Stimulated activated CD8-positive, alpha-beta memory T cell treated with anti-CD3 and anti-CD28 coated beads, Interleukin-15, amount 100 ng/mL, for 24 hours (primary cell): ENCODE measurements at places on chromosomes 12 and 14.

- DNase-seq = no peak
These were observed 148.8 kb upstream of the CRY1 start for GRCh38 chr12:107242189-107242588.

GRCh38 chr14:39267608-39268005, 33.9 kb downstream of the MIA2 start:
- DNase-seq = no peak

- DNase-seq = no peak
These were observed 13.1 kb downstream of the LDHB start for GRCh38 chr12:21644516-21644915.

DNA sequence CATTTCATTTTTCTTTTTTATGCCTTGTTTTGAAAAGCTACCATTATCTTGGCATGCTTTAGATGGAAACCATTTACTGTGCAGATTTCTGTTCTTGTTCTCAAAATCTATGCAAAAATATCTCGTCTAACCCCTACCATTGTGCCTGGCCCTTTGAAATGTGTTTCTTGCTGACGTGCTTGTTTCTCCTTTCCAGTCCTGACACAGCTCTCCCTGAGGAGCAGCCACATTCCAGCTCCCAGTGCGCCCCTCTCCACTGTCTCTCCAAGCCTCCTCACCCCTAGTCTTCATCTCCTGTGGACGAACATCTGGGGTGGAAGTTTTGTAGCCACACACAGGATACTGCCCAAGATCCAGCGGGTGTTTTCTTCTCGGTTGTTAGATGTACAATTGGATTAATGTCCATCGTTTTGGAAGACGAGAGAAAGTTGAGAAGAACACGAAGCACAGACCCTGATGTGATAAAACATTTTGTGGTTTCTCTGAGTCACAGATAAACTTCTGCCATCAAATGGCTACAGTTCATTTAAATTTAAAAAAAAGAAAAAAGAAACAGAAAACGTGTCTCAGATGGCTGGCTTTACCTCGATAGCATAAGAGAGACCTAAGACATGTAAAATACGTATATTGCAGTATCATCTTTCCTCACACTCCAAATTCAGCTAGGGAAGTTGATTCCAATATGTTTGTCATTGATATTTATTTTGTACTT, 21.9 kb upstream of the FGD4 start:
- DNase-seq = no peak

DNA sequence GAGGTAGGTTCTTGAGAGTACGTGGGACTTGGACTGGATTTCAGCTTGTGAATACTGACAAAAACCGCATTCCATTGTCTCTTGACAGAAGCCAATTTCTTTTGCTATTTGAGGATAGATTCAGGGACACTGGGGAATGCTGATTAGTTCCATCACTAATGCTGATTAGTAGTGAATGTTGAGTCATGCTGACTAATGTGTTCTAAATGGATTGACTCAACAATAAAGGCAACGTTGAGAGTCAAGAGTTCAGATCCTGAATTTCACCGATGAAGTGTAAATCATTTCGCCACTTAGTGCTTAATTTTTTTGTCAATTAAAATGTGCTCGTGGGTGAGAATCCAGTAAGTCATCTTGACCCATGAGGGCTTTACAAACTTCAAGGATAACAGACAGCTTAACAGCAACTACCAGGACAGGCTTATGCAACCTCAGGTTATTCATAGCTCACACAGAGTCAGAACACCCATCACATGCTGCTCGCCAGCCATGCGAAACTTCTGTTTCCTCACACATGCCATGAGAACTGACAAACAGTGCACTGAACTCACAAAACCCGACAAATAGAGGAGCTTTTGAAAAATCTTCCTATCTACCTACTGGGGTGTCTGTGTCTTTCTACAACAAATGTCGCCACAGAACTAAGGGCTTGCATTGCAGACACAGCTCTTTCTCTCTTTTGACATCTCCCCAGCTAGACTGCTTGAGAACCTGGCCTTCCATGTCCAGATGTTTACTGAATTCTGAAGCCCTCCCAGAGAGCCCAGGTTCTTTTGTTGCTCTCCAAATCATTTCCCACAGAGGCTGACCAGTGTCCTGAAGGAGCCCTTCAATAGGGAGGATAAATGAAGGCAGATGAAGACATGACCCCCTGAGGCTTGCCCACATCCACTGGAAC, 316.4 kb downstream of the ZFP36L1 start:
- no peak for DNase-seq

DNA sequence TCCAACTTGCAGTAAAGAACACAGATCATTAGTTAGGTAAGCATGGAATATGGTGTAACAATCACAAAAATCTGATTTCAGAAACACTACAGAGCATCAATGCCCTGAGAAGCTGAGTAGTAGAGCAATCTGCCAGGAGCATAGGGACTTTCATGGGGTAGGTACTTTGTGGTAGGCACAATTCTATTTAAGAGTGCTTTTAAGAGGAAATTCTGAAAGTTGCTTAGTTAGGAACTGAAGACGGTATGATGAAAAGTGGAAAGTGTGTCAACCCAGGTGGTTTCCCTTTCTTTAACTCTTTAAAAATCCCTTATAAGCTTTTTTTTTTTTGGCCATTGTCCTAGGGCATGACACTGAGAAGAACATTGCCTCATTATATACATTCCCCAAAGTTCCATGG, 535.7 kb upstream of the FBXO33 start:
- no peak for DNase-seq

DNA sequence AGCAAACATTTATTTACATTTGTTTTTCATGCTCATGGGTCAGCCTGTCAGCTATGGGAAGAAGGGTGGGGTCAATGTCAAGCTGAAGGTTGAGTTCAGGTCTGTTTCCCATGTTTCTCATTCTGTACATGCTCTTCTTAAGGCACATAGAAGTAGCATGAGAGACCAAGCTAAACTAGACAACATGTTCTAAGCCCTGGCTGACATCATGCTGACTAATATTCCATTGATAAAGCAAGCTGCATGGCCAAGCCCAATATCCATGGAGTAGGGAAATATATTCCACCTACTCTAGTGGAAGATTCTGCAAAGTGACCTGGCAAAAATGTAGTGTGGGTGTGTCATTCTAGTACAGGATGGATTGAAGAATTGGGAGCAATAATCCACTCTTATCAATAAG, 44.1 kb downstream of the PLXNC1 start:
- DNase-seq = no peak

GRCh38 chr12:42039176-42039575, 105.5 kb downstream of the GXYLT1 start:
- no peak for DNase-seq

DNA sequence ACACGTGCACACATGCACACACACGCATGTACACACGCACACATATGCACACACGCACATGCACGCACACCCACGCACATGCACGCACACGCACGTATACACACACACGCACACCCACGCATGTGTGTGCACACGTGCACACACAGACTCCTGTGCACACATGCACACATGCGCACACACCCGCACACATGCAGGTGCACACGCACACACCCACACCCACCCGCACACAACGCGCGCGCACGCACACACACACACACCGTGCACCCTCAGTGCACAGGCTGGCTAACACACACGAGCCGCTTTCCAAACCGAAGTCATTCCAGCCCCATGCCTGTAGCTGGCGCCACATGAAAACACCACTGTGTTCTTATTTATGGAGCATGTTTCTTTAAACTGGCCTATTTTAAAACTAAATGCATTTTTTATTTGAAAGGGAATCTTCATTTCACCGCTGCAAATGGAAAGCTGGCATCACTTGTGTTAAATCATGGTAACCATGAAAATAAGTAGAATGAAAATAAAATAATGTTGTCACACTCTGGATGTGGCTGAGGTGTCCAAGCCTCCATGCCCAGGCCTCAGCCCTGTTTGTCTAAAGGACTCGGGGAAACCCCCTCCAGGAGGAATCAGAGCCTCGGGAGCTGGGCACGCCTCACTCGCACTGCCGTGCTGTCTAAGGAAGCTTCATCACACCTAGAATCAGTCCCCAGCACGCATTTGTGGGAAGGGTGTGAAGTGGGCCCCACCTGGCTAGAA, 45.1 kb downstream of the GALNT9 start:
- DNase-seq = no peak

- DNase-seq = no peak
These were observed 31.5 kb downstream of the TMEM63C start for GRCh38 chr14:77212943-77213678.

- no peak for DNase-seq
These were observed 11.3 kb upstream of the DACT1 start for GRCh38 chr14:58626431-58626831.

DNA sequence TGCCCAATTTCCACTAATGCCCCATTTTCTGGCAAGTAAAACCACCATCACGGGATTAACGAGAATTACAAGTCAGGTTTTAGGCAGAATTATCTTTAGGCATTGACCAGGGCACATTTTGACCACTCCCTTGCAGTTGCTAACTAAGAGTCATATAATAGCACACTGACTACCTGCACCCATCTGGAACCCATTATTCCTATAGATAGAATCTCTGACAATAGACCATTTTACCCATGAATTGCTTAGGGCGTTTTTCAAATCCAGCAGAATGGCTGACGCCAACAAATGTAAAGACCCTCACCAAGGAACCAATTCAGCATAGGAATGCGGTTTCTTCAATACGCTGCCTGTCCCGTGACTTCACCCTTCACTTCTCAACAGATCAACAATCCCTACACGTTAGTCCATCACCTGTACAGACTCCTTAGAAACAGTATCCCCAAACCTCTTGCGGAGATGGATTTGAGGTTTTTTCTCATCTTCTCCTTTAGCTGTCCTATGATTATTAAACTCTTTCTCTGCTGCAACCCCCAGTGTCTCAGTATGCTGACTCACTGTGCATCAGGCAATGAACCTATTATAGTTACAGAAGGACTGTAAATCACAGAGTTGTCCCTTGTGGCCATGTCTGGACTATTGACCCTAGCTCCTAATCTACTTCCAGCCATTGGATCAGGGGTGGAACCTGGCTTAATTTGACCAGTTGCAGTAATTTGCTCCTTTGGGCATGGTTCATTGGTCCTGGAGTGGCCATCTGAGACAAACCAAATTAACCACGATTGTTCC, 177.3 kb upstream of the PLXNC1 start:
- no peak for DNase-seq

DNA sequence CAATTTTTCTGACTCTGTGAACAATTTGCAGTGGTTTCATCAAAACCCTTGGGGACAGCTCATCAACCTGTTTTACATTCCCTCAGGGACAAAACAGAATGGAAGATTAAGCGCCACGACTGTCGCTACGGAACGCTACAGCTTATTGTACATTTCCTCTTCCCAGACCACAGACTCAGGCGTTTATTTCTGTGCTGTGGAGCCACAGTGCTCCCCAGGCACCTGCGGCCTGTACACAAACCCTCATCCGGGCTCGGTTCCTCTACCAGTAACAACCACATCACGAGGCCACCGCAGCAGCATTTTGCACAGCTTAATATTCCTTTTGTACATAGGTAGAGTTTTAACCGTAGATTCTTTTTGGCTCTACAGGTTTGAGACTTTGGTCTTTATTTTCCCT, 397.4 kb upstream of the OR4E1 start:
- no peak for DNase-seq

DNA sequence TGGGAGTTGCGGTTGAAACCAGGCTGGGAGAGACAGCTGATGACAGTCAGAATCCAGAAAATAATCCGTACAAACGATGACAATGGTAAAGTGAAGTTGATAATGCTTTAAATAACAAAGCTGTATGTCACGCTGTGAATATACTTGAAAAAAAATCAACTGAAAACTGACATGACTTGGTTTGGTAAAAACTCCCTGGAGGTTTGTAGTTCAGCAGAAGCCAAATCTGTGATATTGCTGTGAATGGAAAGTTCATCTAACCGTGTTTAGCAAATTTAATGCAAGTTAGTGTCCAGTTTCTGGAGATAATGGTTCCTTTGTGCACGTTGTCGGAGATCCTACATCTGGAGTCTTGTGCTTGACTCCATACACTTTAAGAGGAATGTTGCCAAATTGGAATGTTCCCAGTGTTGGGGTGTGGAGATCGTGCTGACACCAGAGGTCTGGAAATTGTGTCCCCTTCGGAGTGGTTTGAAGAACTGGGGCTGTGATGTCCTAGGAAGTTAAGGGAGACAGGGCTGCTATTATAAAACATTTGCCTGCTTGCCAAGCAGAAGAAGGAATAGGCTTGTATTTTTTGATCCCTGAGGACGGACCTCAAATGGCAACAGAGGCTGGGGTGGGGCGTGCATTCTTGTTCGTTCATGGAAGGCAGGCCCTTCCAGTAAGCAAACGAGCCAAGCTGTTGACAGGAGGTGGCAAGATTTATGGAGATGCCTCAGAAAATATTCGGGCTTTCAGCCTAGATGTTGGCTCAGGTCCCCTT, 30.6 kb downstream of the PPFIBP1 start:
- DNase-seq = no peak

GRCh38 chr14:39946807-39947206, 514.6 kb upstream of the FBXO33 start:
- DNase-seq = no peak

- no peak for DNase-seq
These were observed 6.6 kb downstream of the PPHLN1 start for GRCh38 chr12:42332301-42333285.

- DNase-seq = no peak
These were observed 36.6 kb upstream of the GZMB start for GRCh38 chr14:24670594-24670993.

- DNase-seq = no peak
These were observed 101.1 kb downstream of the B4GALNT3 start for GRCh38 chr12:560691-561390.

GRCh38 chr14:97723819-97724218, 926.6 kb downstream of the VRK1 start:
- no peak for DNase-seq
